Stimulated activated CD8-positive, alpha-beta memory T cell treated with anti-CD3 and anti-CD28 coated beads, Interleukin-15, amount 100 ng/mL, for 24 hours (primary cell): ENCODE measurements at places on chromosomes 7 and 10.

DNA sequence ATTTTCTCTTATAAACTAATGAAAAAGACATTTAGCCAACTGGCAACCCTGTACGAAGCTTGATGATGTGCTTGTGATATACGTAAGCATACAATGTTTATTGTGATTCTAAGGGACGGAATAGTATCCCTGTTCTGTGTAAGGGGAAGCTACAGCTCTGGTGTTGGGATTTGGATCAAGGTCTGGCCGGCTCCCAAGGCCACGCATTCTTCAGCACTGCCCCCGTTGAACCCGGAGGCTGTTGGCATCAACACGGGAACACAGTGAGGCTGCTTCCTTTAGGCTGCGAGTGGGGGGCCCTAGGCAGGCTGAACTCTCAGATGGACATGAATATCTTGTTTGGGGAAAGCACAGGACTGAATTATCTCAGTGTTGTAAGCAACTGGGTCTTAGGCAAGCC, 180.6 kb downstream of the CAMK1D start:
- no peak for DNase-seq

DNA sequence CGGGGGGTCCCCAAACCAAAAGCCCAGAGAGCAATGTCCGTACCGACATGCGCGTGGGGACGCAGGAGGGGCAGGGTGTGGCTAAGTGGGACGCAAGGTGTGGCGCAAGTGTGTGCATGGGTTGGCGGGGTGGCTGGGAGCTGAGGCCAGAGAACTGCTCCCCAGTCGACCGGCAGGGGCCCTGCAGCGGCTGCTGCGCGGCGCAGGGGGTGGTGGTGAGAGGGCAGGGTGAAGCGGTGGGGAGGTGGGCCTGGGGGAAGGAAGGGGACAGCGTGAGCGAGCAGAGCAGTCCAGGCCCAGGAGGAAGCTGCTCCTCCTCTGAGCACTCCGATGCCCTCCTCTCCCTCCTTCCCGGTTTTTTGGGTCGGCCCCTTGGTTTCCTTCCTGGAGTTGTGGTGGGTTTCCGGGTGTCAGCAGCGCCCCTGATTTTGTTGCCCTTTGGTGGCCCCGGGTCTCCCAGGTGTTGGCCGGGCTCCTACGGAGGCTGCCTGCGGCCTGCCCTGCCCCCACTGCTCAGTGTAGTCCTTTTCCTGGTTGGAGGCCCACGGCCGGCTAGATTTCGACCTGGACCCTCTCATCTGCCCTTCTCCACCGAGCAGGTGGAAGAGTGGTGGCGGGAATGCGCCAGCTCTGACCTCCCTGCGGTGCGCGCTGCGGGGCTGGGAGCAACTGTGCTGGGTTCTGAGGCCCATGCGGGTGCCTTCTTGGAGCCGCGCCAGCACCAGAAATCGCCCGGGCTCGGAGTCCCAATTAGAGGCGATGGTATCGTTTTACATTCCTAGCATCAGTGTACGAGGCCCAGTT, 40.5 kb upstream of the COMTD1 start:
- no peak for DNase-seq

- DNase-seq = no peak
Measured at GRCh38 chr7:32378988-32379387, 111.2 kb downstream of the LSM5 start.

GRCh38 chr10:101695404-101695890, 477 bp upstream of the FBXW4 start:
- no peak for DNase-seq

GRCh38 chr7:42831718-42832522, 80.0 kb downstream of the C7orf25 start:
- DNase-seq = no peak

- DNase-seq = no peak
Measured at GRCh38 chr7:73999664-74000435, 28.1 kb upstream of the ELN start.

DNA sequence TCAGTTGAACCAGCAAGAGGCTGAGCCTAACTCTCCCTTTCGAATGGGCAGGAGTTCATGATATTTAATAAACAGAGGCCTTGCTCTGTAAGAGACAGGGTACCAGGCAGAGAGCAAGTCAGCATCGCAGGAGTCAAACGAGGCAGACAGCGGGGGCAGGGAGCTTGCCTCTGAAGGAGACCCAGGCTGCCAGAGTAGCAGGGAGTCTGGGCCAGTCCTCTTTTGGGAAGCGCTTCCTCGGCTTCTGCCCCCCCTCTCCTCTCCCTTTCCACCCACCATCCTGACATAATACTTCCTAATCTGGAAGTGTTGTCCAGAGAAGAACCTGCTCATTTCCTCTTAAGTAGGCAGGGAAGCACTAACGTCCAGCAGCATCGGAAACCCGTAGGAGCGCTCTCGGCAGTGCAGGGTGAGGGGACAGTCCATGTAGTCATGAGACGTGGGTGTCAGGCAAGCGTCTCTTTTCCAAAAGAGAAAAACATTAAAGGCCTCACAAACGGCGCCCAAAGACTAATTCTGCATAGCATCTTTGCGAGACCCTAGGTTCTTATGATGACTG, 171.1 kb downstream of the EGFR start:
- DNase-seq = no peak

DNA sequence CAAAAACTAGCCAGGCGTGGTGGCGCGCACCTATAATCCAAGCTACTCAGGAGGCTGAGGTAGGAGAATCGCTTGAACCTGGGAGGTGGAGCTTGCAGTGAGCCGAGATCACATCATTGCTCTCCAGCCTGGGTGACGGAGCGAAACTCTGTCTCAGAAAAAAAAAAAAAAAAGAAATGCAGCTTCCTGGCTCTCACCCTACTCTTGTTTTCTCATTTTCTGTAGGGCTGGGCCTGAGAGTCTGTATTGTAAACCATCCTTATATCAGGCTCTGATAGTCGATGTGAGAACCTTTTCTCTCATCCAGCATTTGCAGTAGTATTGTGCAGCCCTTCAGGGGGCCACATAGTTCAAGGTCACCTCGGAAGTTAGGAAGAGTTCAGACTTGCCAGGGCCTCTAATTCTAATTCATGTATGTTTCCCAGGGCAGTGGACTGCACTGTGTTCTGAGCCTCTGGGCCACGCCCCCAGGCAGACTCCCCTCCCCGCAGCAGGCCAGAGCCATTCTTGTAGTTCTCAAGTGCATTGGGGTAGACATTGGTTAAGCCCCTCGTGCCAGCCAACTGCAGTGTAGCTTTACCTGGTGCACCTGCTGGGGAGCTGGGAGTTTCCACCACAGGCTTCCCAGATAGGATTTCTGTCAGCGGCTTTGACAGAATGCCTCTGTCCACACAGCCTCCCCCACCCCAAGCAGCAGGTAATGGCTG, 38.3 kb upstream of the PDCD4 start:
- no peak for DNase-seq

DNA sequence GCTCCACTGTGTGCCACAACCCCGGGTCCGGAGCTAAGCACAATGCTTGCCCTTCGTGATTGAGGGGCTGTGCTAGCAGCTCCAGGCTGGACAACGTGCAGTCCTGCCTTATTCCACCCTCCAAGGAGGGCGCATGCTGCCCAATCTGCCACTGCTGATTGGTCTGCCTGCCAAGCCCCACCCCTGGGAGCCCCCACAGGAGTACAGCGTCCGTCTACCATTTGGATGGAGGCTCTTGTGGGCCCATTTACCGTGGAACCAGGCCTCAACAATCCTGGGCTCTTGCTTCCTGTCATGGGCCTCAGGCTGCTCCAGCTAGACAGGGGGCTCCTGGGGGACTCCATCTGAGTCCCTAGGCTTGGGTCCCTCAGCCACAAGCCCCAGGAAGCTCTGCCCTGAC, 173.3 kb downstream of the SLIT1 start:
- no peak for DNase-seq

DNA sequence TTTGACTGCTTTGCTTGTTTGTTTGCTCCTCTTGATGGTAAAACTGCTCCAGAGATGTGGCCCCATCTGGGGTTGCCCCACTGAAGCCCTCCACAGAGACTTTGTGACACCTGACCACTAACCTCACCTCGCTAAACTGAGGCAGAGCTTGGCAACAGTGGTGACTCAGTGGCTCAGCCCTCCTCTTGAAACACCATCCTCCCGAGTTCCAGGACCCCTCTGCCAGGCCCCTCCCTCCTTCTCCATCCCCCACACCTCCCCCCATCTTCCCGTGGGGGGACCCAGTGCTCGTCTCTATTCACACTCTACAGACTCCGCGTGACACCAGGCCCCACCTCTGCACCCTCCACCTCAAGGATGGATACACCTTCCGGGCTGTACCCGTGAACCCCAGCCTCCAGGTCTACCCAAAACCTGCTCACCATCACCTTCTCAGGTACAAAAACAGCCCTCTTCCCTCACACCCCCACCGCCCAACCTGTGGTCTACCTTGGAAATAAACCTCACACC, 19.0 kb upstream of the RET start:
- DNase-seq = no peak

DNA sequence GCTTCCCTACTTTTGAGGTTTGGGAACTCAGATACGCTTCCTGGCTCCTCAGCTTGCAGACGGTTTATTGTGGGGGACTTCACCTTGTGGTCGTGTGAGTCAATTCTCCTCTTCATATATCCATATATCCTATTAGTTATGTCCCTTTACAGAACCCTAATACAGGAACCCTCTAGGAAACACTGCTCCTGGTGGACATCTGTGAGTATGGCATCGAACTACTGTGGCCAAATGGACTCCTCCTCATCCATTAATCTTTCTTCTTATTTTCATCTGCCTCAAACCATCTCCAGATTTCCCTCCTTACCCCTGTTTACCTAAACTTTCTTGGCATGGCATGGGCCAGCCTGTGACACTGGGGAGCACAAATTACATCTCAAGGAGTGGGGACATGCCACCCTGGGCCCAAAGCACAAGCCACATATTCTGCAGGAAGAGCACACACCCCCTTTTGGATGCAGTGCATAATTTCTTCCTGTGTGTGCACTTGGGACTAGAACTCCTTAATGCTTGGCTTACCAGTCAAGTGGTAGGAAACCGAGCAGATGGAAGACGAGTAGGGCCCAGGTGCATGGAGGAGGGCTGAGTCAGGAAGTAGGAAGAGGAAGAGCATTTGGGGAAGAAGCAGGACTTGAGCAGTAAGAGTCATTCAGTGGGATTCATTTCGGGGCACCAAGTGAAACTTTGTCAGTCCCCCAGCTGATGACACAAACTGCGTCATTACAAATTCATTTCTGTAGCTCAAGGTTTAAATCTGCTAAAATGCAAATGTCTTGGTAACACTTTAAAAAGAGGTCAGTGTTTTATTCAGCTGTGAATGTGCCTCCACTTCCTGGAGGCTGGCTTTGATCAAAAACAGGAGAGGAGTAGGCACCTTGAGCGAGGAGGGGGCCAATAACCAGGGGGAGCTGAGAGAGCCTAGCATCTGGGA, 80.8 kb upstream of the PLXNA4 start:
- DNase-seq = no peak

DNA sequence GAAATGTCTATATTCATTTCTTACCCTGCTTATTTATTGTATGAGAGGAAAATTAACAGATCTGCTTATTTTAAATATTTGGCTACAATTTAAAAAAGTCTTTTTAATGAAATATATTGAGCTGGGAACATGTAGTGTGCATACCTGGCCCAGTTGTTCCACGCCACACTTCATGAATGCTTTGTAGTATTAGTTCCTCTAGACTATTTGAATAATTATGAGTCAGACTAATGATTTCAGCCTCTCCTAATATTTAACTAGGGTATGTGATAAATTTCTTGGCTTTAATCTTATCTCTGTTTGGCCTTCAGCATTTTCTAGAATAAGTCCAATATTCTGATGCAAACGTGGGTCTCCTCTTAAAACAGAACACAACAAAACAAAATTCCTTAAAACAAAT, 226.6 kb downstream of the CREB5 start:
- no peak for DNase-seq

DNA sequence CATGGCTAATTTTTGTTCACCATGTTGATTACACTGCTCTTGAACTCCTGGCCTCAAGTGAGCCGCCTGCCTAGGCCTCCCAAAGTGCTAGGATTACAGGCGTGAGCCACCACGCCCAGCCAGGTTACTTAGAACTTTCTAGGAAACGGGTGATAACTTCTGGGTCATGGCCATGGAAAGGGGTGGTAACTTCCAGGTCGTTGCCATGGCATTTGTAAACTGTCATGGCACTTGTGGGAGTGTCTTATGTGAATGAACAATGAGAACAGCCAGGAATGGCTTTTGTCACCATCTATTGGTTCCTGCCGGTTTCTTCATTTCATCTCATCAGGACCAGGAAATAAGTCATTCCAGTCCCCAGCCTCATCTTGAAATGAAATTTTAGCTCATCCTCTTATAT, 120.9 kb downstream of the SLC16A9 start:
- no peak for DNase-seq

DNA sequence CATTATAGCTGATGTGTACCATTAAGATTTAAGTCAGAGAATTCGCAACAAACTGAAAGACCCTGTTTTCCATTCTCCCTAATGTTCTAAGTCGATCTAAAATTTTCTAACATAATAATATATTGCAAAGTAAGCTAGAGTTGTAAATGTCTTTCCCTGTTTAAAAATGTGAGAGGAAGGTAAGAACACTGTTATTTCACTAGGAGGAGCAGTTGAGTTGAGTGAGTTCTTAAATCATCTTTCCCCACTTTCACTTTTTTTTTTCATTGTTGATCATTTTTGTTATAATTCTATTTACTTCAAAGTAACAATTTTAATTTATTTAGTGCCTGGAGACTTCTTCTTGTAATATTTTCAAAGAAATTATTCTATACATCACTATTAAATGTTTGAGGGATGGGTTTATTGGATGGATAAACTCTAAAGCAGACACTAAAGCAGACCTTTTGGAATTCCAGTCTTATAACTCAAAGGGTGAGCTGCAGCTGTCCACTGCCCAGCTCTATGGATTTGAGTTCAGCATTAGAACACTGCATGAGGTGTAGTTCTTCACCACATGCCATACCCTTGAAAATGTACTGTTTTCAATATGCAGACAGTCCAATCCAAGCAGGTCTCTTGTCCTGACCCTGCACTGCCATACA, 181.3 kb upstream of the FZD1 start:
- no peak for DNase-seq

GRCh38 chr7:128830231-128831177, at the start of gene FLNC:
TSS of gene FLNC (plus strand) at chr7:128830406. CDS start at chr7:128830638, 232 bp downstream.
- no peak for DNase-seq

GRCh38 chr10:124291001-124291701, 127.6 kb downstream of the OAT start:
- no peak for DNase-seq

DNA sequence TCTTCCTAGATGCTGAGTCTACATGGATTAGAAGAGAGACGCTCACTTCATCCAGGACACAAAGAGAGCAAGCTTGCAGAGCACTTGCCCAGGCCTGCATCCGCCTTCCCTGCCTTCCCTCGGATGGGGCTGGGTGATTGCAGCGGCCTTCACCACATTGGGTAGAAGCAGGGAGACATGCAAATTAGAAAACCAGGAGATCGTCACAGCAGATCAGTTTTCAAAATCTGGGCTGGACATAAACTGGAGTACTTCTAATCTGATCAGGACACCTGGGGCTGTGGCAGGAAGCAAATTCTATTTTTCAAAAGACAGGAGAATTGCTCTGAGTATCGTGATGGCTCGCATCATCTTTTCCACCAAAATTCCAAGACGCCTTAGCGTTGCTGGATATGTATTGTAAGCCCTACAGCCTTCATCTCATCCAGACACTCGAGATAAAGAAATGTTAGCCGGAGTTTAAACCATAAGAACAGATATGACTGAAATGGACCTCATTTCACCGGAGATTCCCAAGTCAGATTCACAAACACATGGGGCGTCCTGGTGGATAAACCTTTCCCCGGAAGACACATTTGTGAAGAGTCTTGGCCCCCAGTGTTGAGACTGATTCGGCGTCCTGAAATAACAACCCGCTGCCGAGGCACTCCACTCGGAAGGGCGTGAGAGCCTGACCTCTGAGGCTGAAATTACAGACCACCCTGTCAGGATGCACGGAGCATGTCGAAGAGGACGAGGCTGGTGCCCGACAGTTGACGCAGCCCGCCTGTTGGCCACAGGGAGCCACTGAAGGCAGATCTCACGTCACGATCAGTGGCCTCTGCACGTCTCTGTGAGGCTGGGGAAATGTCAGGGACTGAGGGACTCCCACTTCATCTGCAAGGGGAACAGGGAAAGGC, 91.2 kb upstream of the PARD3 start:
- DNase-seq = no peak
